ENCODE measurements at places on chromosomes 2 and 18.

- ATAC-seq = no peak
Observed at GRCh38 chr18:74389991-74390390, 67.1 kb downstream of the DIPK1C start.

DNA sequence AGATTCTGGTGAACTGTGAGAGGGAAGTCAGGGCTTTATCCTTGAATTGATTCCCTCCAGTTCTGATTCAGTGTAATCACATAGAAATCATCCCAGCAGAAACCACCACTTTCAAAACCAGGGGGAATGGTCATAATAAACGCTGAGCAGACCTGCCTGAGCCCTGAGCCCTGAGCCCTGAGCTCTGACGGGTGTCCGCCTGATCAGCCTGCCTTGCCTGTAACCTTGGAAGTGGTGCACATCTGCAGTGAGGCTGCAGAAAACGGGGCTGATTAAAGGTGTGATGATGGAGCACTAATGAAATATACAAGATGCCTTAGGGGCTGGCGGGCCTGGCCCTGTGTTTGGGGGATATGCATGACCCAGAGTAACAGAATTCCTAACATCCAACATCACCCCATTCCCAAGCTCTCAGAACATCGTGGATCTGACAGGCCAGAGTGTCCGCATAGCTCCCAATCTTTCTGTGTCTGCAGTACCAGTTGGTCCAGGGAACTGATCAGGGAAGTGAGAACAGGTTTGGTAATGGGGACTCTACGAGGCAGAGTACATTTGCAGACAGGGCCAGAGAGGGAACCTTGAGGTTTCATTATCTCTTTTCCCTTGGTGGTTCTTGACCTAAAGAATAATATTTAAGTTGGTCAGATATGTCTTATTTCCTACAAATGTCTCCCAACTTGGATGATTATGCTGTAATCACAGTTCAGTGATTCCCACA is 37.8 kb downstream of the KCTD18 start:
- ATAC-seq = no peak

DNA sequence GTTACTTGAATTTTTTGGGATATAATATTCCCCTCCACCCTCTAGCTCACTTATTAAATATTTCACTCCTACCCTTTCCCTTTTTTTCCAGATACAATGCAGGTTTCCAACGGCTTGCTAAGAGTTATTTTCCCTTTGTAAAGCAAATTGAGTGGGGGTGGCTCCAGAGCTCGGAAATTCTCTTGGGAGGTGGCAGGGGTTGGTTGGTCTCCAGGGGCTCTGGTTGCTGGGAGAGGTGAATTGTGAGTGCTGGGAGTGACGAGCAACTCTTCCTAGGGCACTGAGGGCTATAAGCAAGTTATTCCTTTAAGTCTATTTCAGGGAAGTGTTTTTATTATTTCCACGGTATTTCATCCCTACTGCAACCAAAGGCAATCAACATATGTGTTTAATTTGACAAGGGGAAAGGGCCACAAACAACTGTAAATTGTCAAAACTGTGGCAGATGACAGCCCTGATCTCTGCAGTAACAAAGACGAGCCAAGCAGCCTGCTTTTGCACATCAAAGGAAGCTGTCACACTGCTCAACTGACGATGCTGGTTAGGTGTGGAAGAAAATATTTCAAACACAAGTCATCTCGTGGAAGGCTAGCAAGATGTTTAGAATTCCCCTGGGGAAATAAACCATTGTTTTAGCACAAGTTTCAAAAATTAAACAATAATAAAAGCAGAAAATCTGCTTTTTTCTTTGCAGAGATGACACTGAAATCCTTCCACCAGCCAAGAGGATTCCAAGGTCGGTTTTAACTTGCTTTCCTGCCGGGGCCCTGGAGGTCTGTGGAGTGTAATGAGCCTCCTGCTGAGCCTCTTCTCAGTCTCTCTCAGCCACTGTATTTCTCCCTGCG is 34.8 kb upstream of the ASXL2 start:
- ATAC-seq = no peak

DNA sequence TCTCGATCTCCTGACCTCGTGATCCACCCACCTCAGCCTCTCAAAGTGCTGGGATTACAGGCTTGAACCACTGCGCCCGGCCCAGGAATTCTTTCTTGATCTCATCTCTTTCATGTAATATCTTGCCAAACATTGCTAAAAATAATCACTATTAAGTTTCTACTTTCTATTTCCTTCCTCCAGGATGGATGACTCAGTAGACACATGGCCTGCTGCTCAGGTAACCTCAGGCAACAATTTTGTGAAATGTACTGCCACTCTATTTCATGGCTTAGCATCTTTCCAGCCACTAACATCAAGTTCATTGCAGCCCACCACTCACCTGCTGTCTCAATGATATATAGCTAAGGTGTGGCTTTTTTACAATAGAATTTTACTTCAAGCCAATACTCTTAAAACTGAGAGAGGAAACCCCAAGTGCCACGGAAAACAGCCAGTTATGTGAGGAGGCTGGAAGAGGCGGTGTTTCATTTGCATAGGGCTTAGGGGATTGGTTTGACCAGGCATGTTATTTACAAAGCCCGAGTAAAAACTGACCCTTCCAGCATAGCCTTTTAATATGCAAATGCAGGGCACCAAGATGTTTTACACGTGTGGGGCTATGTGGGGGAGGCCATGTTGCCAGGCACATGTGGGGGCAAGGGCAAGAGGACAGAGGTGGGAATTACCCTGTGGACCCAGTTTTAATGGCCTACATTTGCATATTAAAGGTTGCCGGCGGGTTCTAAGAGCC is 11.3 kb upstream of the SUMO1 start:
- ATAC-seq = no peak

DNA sequence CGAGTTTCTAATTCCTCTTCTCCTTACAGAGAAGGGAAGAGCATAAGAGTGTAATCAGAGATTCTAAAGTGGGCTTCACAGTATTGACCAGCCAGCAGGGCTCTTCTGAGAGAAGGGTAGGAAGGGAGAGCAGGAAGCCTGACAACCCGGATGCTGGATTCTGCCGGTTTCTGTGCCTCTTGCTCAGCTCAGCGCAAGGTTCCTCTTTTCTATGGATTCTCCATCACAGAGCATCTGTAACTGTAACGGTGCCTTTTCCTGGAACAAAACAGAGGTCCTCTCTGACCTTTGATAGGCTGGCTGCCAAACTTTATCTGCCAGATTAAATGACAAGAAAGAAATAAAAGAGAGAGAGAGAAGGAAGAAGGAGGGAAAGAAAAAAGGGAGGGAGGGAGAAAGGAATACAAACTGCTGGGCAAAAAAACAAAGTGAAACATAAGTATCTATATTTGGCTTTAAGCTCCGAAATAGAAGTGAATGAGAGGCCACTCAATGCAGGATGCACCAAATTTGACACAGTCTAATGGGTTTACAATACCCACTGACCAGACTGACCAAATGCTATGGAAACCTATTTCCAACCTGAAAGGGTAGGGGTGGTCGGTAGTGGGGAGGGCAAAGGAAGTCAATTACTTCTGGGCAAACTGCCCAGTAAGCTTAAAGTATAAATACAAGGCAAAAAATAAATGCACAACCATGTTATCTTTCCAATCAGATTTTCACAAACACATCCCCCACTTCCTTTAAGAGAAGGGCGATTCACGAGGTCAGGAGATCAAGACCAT is 59.2 kb downstream of the PIEZO2 start:
- ATAC-seq = no peak

DNA sequence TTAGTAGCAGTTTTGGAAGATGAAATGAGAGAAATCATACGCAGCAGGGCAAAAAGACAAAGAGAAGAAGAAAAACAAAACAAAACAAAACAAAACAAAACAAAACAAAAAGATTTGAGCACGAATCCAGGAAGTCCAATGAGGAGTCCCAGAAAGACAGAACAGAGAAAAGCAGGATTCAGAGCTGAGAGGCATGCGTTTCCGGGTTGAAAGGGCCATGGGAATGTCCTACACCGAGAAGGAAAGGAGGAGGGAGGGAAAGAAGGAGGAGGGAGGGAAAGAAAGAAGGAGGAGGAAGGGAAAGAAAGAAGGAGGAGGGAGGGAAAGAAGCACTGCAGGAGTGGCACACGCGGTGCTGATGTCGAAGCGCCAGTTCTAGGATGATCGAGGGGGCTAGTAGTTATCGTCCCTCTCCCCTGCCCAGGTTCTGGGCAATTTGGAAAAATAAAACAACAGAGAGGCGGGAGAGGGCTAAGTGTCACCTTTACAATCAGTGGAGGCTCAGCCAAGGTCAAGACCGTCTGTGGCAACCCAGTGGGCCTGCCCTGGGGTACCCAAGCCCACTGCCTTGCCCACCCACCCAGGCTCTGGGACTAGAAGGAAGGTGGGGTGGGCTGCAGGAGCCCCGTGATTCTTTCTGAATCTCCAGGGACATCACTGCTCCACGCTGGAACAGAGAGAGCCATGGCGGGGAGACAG is 68.4 kb downstream of the TWIST2 start:
- no peak for ATAC-seq

GRCh38 chr2:142915502-142915901 is 38.0 kb downstream of the KYNU start:
- ATAC-seq = no peak

- no peak for ATAC-seq
Observed at GRCh38 chr2:233361297-233361696, 7.0 kb downstream of the DGKD start.

Data from activated CD4-positive, CD25-positive, alpha-beta regulatory T cell treated with anti-CD3 and anti-CD28 coated beads, Interleukin-2, amount 50 U/mL, for 24 hours (primary cell).